ENCODE measurements at places on chromosomes 1 and 21.

- no peak for DNase-seq
These were observed 87.8 kb downstream of the NAV1 start for GRCh38 chr1:201626629-201627275.

GRCh38 chr1:182430263-182431068 lies 19.5 kb upstream of the RGSL1 start:
- peak; percentile 36 for DNase-seq

DNA sequence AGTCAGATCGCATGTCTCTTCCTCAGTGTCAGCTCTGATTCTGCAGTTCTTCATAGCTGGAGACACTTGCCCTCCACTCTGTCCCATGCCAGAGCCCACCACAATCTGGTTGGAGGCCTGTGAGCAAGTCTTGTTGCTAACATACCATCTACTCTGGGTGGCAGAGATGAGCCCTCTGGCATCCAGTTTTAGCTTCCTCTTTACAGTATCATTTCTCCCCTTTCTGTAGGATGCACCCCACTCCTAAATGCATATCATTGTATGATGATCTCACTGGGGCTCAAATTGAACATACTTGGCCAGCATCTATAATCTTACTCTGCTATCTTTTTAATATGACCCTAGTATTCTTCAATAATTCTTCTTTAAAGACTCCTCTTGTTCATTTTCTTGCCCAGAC lies 16.9 kb downstream of the PCNX2 start:
- no peak for DNase-seq

- DNase-seq: no peak
These were observed 31.7 kb downstream of the GPATCH2 start for GRCh38 chr1:217599154-217599553.

DNA sequence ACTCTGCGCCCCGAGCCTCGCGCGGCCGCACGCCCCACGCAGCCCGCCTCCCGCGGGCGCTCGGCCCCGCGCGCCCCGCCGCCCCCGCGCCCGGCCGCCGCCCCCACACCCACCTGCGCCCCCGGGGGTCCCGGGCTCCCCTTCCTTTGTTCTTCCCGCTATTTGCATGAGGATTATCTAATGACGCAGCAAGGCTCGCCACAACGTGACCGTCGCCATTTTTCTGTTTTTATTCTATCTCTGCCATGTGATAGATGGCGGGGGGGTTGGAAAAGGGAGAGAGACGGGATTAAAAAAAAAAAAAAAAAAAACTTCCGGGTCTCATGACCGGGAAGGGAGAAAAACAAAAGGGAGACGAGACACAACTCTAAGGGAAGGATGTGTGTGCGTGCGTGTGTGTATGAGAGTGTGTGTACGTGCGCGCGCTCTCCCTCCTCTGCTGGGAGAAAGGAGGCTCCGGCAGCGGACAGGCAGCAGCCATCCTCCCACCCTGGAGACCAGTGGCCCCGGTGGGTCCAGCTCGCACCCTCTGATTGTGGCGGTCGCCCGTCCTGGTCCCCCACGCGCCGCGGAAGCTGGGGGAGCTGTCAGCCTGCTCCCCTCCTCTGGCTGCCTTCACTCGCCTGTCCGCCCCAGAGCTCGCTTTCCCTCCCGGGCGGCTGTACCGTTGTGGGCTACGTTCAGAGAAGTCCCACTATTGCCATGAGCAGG lies 80.4 kb upstream of the AK4 start:
- DNase-seq: peak; percentile 18

GRCh38 chr1:101826416-101826815 lies 170.3 kb downstream of the OLFM3 start:
- no peak for DNase-seq

- no peak for DNase-seq
These were observed 10.5 kb downstream of the DRAM2 start for GRCh38 chr1:111129376-111129775.

- DNase-seq: no peak
These were observed 94.5 kb downstream of the GLIS1 start for GRCh38 chr1:53644496-53644895.

- no peak for DNase-seq
These were observed 44.0 kb downstream of the UBR4 start for GRCh38 chr1:19166066-19166465.

GRCh38 chr21:27475363-27475955 lies 508.6 kb upstream of the ADAMTS5 start:
- DNase-seq: no peak

DNA sequence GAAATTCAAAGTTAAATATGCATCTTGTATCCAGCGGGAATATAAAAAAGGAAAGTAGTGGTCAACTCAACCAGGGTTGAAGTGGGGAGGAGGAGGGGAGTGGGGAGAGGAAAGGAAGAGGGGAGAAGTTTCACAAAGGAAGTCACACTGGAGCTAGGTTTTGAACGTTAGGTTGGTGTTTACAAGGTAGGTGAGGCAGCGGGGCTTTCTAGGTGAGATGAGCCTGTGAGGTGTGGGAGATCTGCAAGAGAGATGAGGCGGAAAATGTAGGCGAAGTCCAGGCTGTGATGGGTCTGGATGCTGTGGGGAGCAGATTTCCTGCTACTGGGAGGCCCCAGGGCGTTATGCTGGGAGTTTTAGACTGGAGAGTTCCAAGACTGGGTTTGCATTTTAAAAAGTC lies 36.1 kb upstream of the IL20 start:
- DNase-seq: no peak

DNA sequence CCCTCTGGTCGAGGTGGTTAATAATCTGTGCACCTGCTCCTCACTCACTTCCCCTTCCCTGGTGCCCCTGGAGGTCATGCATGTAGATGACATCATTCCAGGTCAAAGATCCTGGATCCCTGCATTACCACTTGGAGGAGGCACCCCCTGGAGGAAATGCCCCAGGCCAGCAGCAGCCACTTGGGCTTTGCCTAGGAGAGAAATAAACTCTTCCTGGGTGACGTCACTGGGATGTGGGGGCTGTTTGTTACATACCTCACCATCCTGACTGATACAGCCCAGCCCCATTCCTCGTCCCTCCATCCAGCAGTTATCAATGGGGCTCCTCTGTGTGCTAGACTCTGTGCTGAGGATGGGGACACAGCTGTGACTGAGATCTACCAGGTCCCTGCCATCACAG lies 433.6 kb downstream of the PTPRU start:
- no peak for DNase-seq

GRCh38 chr1:105427543-105427942 lies 1628.9 kb upstream of the PRMT6 start:
- no peak for DNase-seq

- no peak for DNase-seq
These were observed 104.8 kb upstream of the KRTAP19-8 start for GRCh38 chr21:31143036-31143435.

- no peak for DNase-seq
These were observed 414.2 kb downstream of the KCNT2 start for GRCh38 chr1:196193896-196194559.

DNA sequence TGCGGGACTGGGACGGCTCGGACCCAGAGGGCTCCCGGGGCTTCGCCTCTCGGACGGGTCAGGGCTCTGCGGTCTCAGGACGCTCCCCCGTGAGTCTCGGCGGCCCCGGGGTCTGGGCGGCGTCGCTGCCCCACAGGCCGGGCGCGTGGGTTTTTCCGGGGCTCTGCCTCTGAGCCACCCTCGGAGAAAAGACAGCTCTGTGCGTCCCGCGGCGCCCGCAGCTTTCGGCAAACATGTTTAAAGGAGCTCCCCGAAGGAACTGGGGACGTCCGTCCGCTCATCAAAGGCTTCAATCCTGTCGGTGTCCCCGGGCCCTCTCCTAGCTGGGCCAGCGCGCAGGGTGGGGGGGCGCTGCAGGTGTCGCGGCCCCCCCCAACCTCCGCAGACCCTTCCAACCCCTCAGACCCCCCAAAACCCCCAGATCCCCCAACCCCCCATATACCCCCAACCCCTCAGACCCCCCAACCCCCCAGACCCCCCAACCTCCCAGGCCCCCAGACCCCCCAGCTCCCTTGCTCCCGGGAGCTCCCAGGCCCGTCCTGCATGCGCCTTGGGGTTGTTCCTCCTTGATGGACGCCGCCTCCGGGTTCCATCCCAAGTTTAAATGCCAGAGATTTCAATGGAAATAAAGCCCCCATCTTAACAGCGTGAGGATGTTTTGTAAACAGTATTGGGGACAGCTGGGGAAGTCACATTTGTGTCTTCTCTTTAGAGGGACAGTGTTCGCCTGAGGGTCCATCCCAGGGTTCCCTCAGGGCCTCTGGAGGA lies 996 bp upstream of the C1orf159 start:
- DNase-seq: peak; percentile 21

DNA sequence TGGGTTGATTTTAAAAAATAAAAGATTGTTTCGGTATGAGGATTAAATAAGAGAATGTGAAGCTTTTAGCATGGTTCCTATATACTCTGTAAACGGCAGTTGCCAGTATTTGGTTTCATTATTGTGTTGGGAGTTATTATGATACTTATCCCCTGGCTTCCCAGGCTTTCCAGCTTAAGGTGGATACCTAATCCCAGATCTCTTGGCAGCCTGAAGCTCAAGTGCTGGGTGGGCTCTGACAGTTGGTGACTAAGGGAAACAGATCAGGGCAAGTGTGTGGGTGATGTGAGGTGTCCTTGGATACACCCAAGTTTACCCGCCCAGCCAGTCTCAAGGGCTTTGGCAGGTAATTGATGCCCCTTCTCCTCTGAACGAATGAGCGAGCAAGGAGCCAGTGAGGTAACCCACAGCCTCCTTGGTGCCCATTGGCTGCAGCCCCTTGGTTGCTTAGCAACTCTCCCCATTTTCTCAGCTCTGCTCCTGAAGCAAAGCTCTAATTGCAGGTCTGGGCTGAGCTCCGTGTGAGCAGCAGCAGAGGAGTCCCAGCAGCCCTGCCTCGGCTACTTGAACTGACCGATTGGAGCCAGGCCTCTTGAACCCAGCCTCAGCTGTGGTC lies 6.1 kb downstream of the IPO13 start:
- DNase-seq: no peak

GRCh38 chr1:155176544-155177071 lies 3.0 kb downstream of the TRIM46 start:
- peak; percentile 83 for DNase-seq

- DNase-seq: no peak
These were observed 61.0 kb upstream of the CSF1 start for GRCh38 chr1:109849655-109850054.

DNA sequence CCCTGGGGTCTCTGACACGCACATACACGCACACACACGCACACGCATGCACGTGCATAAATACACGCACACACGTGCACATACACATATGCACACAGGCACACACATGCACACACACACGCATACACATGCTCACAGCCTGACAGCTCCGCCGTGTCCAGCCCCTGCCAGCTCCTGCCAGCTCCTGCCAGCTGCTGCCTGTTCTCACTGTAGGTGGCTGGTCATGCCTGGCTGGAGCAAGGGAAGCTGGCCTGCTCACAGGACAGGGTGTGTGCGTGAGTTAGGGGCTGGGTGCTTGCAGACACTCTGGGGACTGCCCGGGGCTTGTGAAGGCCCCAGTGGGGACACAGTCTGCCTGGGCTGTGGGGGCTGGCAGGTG lies 4.9 kb downstream of the PLCH2 start:
- DNase-seq: no peak

DNA sequence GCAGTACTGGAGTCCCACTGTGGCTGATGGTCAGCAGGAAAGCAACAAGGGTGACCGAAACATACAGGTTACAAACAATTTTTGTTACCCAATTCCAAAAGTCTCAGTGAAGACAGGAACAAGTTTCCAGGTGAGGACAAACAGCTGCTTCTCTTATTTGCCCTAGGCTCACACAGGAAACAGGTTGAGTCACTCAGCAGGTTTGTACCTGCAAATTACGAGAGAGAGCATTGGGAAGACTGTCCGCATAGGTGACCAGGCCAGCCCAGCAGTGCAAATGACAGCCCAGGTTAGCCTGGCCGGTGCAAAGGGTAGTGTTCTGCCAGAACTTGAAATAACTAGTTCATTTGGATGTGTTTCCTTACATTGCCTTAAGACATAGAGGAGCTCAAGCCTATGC lies 40.0 kb upstream of the DSCAM start:
- no peak for DNase-seq

DNA sequence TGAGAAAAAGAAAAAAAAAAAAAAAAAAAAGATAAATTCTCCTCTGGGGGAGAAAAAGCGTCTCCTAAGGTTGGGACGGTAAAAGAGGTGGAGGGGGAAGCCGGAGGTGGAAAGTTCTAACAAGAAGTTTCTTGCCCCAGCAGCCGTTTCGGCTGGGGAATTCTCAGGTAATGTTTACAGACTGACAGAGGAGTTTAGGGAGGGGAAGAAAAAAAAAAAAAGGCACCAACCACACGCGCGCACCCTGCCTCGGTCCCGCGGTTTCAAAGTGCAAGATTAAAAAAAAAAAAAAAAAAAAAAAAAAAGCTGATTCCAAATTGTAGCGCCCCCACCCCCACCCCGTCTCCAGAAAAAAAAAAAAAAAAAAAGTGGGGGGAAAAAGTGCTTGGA lies 504 bp downstream of the DHRS3 start:
- no peak for DNase-seq

DNA sequence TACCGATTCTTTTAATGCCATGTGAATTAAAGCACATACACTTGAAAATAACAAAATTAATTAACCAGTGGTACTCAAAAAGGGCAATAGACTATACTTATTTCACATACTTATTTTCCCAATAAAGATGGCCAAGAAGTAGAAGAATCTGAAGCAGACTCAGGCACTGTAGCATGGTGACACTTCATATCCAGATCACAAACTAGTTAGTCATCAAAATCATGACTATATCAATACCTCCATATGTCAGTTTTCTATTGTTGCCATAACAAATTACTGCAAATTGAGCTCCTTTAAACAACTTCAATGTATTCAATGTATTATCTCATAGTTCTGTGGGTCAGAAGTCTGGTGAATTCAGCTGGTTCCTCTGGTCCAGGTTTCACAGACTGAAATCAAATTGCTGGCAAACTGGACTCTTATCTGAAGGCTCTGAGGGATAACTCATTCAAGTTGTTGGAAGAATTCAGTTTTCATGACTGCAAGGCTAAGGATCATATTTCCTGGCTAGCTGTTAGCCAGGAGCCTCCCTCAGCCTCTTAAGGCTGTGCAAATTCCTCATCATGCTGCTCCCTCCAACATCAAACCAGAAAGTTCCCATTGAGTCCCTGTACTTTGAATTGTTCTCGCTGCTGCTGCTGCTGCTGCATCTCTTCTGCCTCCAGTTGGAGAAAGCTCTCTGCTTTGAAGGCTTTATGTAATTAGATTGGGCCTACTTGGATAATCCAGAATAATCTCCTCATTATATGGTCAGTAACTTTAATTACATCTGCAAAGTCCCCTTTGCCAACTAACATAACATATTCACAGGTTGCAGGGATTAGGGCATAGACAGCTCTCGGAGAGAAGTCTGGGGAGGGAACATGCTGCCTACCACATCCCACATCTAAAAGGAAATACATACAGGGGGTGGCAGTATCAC lies 91.5 kb downstream of the MRPL39 start:
- DNase-seq: no peak
